CD4-positive, alpha-beta T cell treated with Interleukin-2 at 100 ng/mL for 4 hours (primary cell): ENCODE measurements at places on chromosomes 12 and 14.

DNA sequence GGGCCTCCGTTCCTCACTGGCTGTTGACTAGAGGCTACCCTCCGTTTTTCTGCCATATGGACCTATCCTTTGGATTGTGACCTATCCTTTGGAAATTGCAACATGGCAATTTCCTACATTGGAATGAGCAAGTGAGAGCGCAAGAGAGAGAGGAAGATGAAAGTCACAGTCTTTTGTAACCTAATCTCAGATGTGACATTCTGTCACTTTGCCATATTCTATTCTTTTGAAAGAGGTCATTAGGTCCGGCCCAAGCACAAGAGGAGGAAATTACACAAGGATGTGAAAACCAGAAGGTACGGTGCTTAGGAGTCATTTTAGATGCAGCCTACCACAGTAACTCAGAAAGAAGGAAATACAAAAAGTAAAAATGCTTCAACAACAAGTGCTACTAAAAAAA lies 47.3 kb upstream of the SRP54 start:
- DNase-seq = no peak

DNA sequence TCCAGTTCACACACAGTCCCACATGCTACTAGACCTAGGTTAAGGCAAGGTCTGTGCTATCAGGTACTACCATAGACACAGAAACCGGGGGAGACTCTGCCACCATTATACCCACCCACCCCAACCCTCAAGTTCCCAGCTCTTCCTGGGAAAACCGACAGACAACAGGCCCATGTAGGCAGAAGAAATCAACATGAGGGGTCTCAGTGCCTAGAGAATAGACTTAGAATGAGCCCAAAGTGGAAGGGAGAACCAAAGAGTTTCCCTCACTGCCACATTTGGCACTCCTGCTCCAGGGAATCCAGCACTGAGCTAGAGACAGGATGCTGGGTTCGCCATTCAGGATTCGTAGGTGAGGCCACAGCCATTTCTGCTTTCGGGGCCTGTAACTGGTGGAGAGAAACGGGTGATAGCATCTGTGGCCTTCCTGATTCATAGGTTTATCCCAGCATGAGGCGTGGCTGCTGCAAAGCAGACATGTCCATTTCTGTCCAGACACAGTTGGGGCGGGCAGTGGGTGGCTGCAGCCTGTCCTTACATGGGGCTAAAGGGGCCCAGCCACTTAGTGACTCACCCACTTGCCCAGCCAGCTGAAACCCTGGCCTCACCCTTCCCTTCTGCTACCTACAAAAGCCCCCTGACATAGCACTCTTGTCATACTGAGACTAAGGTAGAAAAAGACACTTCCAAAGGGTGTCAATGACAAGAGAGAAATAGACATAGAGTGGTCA lies 69.4 kb downstream of the IRF2BPL start:
- DNase-seq = no peak

DNA sequence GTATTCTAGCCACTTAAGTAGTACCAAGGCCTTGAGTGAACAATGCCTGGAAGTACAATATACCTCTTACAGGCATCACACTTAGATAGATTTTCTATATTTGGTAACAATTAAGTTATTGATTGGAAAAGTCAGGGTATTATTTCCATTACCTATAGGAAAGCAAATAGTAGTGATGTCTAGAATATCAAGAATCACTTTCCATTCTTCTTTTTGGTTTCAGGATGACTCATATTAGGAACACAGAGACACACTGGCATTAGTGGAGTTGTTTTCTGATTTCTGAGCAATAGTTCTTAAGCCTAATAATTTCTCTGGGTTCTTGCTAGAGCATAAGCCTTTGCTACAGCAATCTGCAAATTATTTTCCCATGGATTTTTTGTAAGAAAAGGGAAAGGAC lies 1640.0 kb upstream of the SEL1L start:
- no peak for DNase-seq

DNA sequence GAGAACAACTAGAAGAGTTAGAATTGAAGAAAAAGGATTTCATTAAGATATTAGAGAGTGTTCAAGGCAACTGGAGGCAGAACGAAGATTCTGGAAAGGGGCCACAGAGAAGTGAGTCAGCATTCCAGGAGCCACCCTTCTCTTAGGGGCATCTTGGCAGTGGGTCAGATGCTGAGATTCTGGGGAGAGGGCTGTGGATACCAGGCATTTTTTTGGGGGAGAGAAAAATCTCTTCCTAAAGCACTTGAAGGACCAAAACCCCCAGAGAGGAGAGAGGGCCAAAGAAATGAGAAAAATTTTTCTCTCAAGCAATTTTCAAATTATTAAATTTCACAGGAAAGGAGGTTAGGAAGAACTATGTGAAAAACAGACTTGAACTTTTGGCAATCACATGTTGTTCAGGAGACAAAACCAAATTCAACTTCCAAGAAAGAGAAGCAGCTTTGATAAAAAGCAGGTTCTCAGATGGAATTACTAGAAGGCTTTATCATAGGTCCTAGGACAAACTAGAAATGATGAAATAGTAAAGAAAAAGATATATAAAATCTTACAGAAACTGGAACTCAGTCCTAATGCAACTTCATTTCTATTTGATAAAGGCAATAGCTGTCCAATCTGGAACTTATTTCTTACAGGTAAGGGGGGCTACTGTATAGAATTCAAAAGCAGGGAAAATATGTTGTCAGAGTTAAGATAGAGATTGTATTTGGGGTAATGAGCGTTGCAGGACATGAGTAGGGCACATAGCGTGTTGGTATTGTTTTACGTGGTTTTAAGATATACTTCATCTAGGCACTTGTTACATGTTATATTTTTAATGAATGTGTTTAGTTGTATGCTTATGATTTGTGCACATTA lies 1.1 kb upstream of the CLEC2D start:
- DNase-seq = no peak

GRCh38 chr14:105485739-105486162 lies 935 bp upstream of the CRIP1 start:
- peak; percentile 79 for DNase-seq

GRCh38 chr14:24179961-24180796 lies 8.3 kb downstream of the REC8 start:
- no peak for DNase-seq

- no peak for DNase-seq
Measured at GRCh38 chr12:51926064-51926632, 18.8 kb downstream of the ACVRL1 start.

DNA sequence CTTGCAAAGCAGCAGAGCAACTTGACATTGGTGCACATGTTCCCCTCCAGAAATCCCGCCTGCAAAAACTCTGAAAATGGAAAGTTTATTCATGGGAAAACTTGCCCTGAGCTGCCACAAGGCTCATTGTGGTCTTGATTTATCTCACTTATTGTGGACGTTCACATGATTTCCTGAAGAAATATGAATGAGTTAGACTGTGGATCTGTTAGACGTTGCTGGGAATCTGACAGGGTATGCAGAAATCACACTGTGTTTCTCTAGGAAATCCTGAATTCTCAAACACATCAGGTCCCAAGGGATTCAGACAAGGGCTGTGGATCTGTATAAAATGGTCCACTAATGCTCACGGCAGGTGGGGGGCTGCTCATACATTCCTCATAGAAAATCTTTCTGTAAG lies 72.2 kb downstream of the EID3 start:
- no peak for DNase-seq
